Diencephalon (tissue), 1 donor: ENCODE measurements at places on chromosomes 16 and 17. TPM values are rescaled to one million over a fixed set of nuclear protein-coding genes. Genes with fewer than 3 reads are reported as not detected.

Gene ABCC12
- total RNA-seq = 0.46 TPM

Gene WNT3
- total RNA-seq = 10.4 TPM

Gene ITGA2B
- total RNA-seq = 2.3 TPM

Gene SHISA9
- 22.4 TPM for total RNA-seq

Gene NTHL1
- 26.8 TPM for total RNA-seq

Gene KRTAP4-9
- not detected for total RNA-seq

Gene CACNG5
- total RNA-seq = 12.2 TPM

Gene CRYM
- total RNA-seq = 17.1 TPM

Gene IKZF3
- total RNA-seq = under 0.01 TPM

Gene KRT27
- not detected for total RNA-seq

Gene C17orf100
- 5.3 TPM for total RNA-seq

Gene CASKIN1
- 41.3 TPM for total RNA-seq
